ENCODE measurements at places on chromosomes 4 and X.

DNA sequence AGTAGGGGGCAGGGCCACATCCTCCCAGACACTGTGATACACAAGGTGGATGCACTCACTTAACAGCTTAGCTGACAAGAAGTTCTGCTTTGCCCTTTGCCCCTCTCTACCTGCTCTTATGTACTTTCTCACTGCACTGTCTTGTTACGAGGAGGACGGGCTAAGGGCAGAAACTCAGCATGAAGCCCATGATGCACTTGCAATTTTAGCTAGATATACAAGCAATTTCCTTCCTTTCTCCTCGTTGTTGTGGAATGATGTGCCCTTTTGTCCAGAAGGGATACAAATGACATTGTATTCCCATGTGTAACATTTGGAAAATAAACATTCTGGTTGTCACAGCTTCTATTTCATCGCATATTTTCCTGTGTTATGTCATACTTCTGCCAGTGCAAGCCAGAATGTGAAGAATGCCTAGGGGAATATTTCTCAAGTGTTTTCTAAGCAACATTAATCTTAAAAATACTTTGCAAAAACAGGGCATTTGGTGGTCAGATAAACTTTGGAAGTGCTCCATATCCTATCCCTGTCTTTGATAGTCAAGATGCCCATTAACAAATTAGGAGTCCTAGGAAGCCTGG is 47.2 kb downstream of the MAOA start:
- DNase-seq = peak; percentile 61

- DNase-seq = peak; percentile 28
These were observed 11.3 kb downstream of the PNCK start for GRCh38 chrX:153662266-153662665.

GRCh38 chr4:163701916-163702315 is 207.4 kb downstream of the TMA16 start:
- peak; percentile 23 for DNase-seq

DNA sequence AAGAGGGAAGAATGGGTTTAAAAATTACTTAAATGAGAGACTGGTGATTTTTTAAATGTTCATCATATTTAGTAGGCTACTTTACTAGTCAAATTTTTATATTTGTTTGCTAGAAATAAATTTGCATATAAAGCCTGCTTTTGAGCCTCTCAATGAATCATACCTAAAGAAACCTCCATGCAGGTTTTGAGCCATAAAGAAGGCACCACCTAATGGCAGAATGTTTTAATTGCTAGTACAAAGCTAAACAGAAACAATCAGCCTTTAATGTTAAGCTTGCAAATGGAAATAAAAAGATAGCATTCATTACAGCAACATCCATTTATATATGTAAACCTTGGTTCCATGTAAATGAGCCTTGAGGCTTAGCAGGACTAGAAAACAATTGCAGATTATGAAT is 989.7 kb downstream of the CCSER1 start:
- DNase-seq = peak; percentile 14

- DNase-seq = no peak
These were observed 78.3 kb upstream of the HELT start for GRCh38 chr4:184939978-184940377.

All from fibroblast of skin of scalp (primary cell).